Activated T-helper 2 cell treated with anti-CD3 and anti-CD28 coated beads, Interferon-gamma antibody, Interleukin-2, Interleukin-4, amounts not matched to agents 10 μg/mL and 5 μg/mL and 100 μg/mL, durations not matched to agents 14 hours and 24 hours and 36 hours (primary cell): ENCODE measurements at places on chromosomes 13 and 19.
A peak's percentile ranks its signal among the peaks of the same experiment; 100 is the strongest.

DNA sequence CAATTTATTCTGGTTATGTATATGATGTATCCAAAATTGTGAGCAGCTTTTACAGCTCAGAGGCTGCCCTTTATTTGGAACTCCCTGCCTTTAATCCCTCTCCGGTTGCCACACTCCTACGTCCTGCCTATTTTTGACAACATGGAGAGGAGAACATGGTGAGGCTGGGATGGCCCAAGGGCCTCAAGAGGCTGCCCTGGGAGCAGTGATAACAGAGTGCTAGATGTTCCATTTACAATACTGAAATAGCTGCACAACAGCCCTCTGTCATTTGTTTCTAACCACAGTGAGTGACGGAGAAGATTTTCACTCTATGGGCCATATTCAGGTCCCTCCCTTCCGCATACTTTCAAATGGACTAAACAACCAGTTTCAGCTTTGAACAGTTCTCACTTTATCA lies 33.4 kb downstream of the STARD13 start:
- DNase-seq = no peak

DNA sequence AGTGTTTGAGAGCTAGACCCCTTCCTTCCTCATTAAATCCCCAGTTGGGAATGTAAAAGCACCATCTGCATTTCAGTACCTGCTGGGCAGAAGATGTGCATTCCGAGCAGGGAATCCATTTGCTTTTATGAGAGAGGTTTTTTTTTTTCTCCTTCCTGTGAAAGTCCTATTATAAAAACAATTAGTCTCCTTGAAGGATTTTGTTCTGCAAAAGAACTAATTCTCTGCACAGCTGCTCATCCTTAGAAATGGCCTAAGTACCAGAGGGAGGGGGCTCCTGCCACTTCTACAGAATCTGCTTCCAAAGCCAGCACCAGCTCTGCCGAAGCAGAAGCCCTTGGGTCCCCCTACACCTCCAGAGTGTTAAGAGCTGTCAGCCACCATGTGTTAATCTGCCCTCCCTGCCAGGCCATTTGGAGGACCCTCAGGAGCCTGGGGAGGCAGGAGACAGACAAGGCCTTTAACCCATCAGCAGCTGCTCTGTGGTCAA lies 36.4 kb upstream of the SERPINE3 start:
- no peak for DNase-seq

DNA sequence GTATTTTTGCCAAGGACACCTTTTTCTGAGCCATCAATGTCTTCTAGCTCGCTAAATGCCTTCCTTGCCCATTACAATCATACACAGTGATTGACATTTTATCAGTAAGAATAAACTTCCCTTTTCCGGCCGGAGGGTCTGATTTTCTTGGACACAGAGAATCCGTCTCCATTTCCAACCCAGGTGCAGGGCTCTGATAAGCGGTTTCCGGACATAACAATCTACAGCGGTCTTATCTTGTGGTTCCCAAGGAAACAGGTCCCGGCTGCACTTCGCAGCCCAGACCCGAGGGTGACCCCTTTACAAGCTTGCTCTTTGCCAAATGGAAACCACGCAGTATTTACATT lies 5.1 kb upstream of the ZNF77 start:
- DNase-seq = no peak

GRCh38 chr13:98377635-98378378 lies 199.1 kb downstream of the STK24 start:
- no peak for DNase-seq

GRCh38 chr13:44273991-44274770 lies 99.4 kb upstream of the SERP2 start:
- DNase-seq = no peak

DNA sequence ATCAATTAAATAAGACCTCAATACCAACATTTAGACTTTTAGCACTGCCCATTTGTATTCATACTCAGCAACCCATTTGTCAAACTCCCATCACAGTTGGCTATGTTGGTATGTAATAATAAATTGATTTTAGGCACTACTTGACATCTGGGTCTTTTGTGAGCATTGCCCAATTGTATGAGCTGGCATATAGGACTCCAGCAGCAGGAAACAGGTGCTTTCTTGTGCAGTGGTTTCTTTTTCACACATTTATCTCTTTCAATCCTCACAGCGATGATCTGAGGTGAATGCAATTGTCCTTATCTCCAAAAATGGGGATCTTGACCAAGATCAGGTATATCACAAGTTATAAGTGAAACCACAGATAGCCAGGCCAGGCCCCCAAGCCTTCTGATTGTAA lies 96.9 kb upstream of the OXGR1 start:
- no peak for DNase-seq

GRCh38 chr13:26420282-26420960 lies 137.1 kb upstream of the WASF3 start:
- no peak for DNase-seq

DNA sequence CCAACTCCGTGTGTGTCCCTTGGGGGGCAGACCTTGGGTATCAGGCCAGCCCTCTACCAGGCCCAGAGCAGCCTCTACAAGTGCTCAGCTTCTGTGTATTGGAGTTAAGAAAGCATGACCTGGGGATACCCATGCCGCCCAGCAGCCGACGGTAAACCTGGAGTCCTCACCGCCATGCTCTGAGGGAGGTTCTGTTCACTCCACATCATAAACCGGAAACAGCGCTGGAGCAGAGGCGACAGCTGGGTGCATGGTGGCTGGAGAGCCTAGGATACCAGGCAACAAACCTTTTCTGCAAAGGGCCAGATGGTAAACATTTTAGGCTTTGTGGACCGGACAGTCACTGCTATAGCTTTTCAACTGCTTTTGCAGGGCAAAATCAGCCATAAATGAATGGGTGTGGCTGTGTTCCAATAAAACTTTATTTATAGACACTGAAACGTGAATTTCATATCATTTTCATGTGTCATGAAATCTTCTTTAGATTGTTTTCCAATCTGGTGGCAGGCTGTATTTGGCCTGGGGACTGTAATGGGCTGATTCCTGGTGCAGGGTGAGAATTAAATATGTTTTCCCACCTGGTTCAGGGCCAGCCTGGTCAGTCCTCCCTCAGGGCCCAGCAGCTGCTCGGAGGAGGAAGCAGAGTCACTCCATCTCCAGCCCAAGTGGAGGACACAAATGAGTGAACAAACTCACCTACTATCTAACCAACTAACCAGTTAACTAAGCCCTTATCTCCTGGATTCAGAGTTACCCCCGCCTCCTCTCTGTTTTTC lies 30.9 kb downstream of the CEBPA start:
- no peak for DNase-seq

GRCh38 chr19:35433448-35433847 lies 14.6 kb upstream of the FFAR2 start:
- no peak for DNase-seq

- DNase-seq = peak; percentile 81
Observed at GRCh38 chr19:10603084-10603872, 16.2 kb upstream of the AP1M2 start.

GRCh38 chr13:34035676-34036325 lies 217.9 kb downstream of the RFC3 start:
- no peak for DNase-seq

- no peak for DNase-seq
Observed at GRCh38 chr13:26424181-26424580, 133.3 kb upstream of the WASF3 start.

GRCh38 chr13:78587395-78587794 lies 16.0 kb downstream of the POU4F1 start:
- DNase-seq = no peak

- no peak for DNase-seq
Observed at GRCh38 chr13:44237276-44237767, 136.3 kb upstream of the SERP2 start.

GRCh38 chr19:34961775-34962686 lies 2.0 kb downstream of the ZNF792 start:
- peak; percentile 41 for DNase-seq
